Type B pancreatic cell (in vitro differentiated cells): ENCODE measurements at places on chromosomes 7 and 10. TPM values are rescaled to one million over a fixed set of nuclear protein-coding genes. Genes with fewer than 3 reads are reported as not detected.

GRCh38 chr7:129719980-129720732 is 108.6 kb downstream of the NRF1 start:
- no peak overlapping the region for H3K27ac ChIP-seq
- H3K4me3 ChIP-seq, result no peak overlapping the region
- H3K27me3 ChIP-seq, result no peaks in the 10 kb centered on the region
- H3K4me1 ChIP-seq, result no peaks in the 10 kb centered on the region
- H3K36me3 ChIP-seq, result peaks cover 42% of the 10 kb centered on the region

DNA sequence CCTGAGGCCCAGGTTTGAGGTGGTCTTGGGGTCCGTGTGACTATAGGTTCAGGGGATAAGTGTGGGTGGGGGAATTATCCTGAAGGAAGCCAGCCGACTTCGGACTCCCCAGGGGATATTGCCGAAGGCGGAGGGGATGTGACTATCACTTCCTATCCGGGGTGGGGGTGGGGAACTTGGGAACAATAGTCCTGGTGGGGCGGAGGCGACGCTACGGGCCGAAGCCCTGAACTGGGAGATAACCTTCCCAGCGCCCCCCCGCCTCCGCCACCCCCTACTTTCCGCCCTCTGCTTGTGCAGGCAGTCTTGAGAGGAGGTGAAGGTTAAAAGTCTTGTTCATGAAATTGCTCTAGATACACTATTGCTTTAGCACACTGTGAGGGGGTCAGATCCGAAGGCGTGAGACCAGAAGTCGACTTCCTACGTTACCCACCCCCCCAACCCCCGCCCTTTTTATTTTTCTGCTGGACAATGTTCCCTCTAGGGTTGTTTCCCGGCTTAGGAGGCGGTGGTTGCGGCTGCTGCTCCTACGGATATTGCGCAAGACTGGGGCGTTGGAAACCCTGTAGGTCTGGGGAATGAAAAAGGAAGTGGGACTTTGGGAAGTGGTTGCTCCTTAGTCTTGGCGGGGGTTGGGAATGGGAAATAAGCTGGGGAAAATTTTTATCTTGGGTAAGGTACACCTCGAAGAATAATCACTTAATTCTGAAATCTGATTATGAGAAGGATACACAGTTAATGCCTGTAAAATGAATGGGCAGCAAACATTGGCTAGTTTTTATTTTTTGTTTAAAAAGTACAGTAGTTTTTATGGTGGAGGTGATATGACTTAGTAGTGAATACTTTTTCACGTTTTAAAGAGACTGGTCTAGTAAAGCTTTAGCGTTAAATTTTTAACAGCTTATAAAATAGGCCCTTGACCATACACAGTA is 1.5 kb downstream of the PTPN12 start:
- DNase-seq, result no peak
- peaks cover 36% of the 10 kb centered on the region for H3K4me1 ChIP-seq
- peak overlapping the region; percentile 93 for H3K4me3 ChIP-seq
- peaks cover 9% of the 10 kb centered on the region for H3K36me3 ChIP-seq
- no peaks in the 10 kb centered on the region for H3K27me3 ChIP-seq
- H3K27ac ChIP-seq, result peak overlapping the region; percentile 96

DNA sequence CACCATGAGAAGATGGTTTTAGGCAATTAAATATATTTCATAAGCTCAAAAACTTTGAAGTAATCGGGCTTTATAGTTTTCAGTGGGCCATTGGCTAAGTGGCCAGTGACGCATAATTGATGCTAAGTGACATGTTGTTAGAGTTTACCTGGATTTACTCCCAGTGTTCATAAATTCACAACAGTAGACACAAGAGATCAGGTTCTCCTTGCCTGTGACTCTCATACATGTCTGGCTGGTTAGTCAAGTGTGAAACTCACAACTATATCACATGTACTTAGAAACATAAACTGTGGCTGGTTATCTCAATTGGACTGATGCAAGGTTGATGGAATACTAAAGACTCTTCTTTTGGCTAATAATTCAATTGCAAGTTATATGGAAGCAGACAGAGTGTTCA is 26.2 kb downstream of the ASB15 start:
- H3K36me3 ChIP-seq, result no peaks in the 10 kb centered on the region
- DNase-seq, result no peak
- peaks cover 2% of the 10 kb centered on the region for H3K4me1 ChIP-seq
- no peak overlapping the region for H3K4me3 ChIP-seq

Gene HOXA3
- 40.5 and 92.8 TPM in 2 replicates for total RNA-seq

- H3K36me3 ChIP-seq, result no peaks in the 10 kb centered on the region
- no peaks in the 10 kb centered on the region for H3K4me1 ChIP-seq
- H3K27me3 ChIP-seq, result no peaks in the 10 kb centered on the region
- no peak overlapping the region for H3K4me3 ChIP-seq
- H3K27ac ChIP-seq, result no peak overlapping the region
- no peak for DNase-seq
These were observed 309.5 kb downstream of the ATRNL1 start for GRCh38 chr10:115402699-115403098.

DNA sequence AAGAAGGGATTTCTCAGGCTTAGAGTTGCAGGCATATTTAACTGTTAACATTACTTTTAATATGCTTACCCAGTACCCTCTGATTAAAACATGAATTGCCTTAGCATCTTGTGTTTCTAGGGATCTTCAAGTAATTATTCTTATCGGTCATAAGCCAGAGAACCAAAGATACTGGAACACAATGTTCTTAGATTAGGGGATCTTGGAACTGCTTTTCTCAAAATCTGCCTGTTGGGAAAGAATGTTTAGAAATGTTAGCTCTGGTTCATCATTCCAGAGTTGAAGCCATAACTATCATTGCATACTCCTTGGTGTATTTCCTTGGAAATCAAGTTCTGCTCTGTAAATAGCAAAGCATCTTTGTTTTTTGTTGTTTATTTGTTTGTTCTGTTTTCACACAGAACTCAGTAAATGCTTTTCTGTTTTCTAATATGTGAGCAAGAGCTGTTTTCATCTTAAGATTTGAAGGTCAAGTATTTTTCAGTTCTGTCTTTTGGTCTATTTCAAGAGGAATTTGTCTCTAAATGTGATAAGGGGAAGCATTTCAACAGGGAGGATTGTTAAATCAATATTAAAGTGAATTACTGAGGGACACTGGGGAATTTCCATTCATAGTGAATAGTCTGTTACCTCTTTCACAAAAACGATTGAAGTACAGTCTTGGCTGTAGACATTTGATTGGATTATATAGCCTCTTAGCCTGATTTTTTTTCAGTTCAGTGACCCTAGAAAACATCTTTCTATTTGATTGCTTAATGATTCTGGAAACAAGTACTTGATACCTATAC is 103.2 kb upstream of the CYP26C1 start:
- H3K36me3 ChIP-seq, result peaks cover 7% of the 10 kb centered on the region
- H3K4me3 ChIP-seq, result no peak overlapping the region
- no peak overlapping the region for H3K27ac ChIP-seq
- DNase-seq, result no peak
- H3K4me1 ChIP-seq, result no peaks in the 10 kb centered on the region

Gene UNCX
- 0.48 TPM in 1 of 2 replicates, not detected in the other for total RNA-seq

DNA sequence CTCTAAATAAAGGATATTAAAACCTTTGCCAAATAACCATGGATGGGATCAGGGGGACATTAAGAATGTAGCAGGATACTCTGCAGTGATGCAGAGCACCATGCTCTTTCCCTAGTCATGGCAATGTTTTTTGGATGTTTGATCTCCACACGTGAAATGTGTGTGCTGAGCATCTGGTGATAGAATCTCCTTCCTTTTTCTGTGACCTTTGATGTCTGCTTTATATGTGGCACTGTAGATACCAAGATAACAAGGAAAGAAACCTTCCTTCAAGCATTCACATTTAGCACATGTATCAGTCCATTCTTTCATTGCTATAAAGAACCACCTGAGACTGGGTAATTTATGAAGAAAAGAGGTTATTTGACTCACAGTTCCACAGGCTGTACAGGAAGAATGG is 87.7 kb upstream of the CYP2C9 start:
- H3K27ac ChIP-seq, result no peak overlapping the region
- no peaks in the 10 kb centered on the region for H3K36me3 ChIP-seq
- no peak overlapping the region for H3K4me3 ChIP-seq
- no peak for DNase-seq

GRCh38 chr10:79342811-79343561 is 4.3 kb upstream of the PPIF start:
- no peaks in the 10 kb centered on the region for H3K27me3 ChIP-seq
- H3K27ac ChIP-seq, result peak overlapping the region; percentile 46
- no peak overlapping the region for H3K4me3 ChIP-seq
- DNase-seq, result peak; percentile 50
- H3K4me1 ChIP-seq, result peaks cover 9% of the 10 kb centered on the region
- H3K36me3 ChIP-seq, result no peaks in the 10 kb centered on the region

GRCh38 chr10:73408061-73408460 is 5.8 kb downstream of the ANXA7 start:
- no peak overlapping the region for H3K4me3 ChIP-seq
- H3K27me3 ChIP-seq, result no peaks in the 10 kb centered on the region
- no peak overlapping the region for H3K27ac ChIP-seq
- DNase-seq, result no peak

DNA sequence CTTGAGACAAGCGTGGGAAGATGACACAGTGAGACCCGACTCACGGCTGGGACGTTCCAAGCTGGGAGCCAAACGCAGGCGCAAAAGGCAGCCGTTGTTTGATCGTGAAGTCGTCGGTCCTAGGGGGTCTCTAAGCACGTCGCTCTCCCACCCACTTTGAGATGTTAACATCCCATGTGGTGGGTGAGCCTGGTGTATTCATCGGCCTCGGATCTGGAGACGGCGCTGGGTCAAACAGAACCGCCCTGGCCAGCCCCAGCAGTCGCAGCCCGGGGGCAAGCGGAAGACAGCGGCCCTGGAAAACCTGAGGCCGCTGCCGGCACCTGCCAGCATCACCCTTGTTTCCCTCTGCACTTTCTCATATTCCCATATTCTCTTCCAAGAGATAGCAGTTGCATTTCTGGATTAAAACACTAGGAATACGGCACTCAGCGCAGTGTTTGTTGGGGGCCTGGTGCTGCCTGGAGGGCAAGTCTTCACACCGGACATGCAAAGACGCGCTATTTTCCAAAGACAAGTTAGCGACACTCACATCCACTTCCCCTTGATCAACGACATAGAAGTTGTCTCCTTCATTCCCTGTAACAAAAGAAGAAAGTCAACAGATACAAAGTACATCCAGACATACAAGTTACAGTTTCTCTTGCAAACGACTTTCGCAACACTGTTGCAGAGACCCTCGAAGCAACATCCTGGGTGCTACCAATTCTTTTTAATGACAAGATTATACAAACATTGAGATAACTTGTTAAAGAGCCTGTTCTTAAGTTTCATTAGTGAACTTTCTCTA is 86.2 kb upstream of the PDGFA start:
- H3K4me1 ChIP-seq, result peaks cover 23% of the 10 kb centered on the region
- no peaks in the 10 kb centered on the region for H3K36me3 ChIP-seq
- DNase-seq, result no peak
- no peaks in the 10 kb centered on the region for H3K27me3 ChIP-seq

DNA sequence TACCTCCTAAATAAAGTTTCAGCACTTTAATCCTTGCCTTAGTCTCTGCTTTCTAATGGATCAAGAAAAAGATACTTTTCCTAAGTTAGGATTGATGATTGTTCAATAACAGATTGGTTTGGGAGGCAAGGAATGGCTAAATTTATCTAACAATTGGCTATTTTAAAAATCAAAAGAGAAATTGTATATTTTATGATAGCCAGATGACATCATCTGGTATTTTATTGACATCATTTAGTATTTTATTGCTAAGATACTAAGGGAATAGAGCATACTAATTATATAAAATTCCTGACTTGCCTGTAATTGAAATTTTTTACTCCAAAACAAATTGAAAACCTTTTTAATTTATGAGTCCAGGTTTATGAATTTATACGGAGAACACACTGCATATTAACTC is 19.3 kb upstream of the FAM13C start:
- H3K4me1 ChIP-seq, result peaks cover 13% of the 10 kb centered on the region
- H3K27me3 ChIP-seq, result no peaks in the 10 kb centered on the region

DNA sequence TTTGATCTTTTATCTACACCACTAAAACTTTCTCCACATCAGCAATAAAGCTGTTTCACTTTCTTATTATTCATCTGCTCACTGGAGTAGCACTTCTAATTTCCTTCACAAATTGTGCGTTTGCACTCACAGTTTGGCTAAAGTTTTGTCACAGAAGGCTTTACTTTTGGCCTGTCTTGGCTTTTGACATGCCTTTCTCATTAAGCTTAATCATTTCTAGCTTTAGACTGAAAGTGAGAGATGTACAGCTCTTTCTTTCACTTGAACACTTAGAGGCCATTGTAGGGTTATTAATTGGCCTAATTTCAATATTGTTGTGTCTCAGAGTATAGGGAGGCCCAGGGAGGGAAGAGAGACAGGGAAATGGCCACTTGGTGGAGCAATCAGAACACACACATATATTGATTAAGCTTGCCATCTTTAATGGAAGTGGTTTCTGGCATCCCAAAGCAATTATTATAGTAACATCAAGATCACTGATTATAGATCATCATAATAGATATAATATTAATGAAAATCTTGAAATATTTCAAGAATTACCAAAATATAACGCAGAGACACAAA is 512.5 kb downstream of the ETV1 start:
- no peaks in the 10 kb centered on the region for H3K4me1 ChIP-seq
- no peaks in the 10 kb centered on the region for H3K27me3 ChIP-seq
- DNase-seq, result no peak
- no peak overlapping the region for H3K27ac ChIP-seq
- no peak overlapping the region for H3K4me3 ChIP-seq
- H3K36me3 ChIP-seq, result no peaks in the 10 kb centered on the region

Gene ELN
- 8.8 TPM in 1 of 2 replicates, not detected in the other for total RNA-seq

Gene AKR1E2
- total RNA-seq, result 4.7 and 6.6 TPM in 2 replicates

Gene RBP3
- not detected in 2 replicates for total RNA-seq

GRCh38 chr7:98329100-98329790 is 47.8 kb downstream of the BRI3 start:
- H3K27me3 ChIP-seq, result no peaks in the 10 kb centered on the region
- DNase-seq, result no peak
- H3K4me3 ChIP-seq, result no peak overlapping the region

DNA sequence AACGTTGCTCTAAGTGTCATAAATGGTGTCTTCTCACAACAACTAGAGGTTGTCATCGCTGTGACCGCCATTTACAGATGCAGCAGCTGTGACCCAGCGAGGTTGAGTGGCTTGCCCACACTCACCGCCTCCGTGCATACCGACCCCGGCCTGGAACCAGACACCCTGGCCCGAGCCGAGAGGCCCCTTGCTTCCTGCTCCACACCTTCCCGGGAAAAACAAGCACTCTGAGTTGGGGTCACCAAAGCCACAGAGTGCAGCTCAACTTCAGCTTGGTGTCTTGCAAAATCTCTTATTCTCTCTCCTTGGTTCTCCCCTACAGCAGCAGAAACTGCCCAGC is 115.7 kb upstream of the PPP2R2D start:
- no peak overlapping the region for H3K27ac ChIP-seq
- DNase-seq, result no peak
- peaks cover 14% of the 10 kb centered on the region for H3K27me3 ChIP-seq
- no peaks in the 10 kb centered on the region for H3K4me1 ChIP-seq
- H3K4me3 ChIP-seq, result no peak overlapping the region
